Stimulated activated CD8-positive, alpha-beta memory T cell treated with anti-CD3 and anti-CD28 coated beads, Interleukin-15, amount 100 ng/mL, for 1 hour (primary cell): ENCODE measurements at places on chromosomes 4 and X.

GRCh38 chr4:8894424-8894816 is 22.8 kb upstream of the HMX1 start:
- DNase-seq = no peak

- DNase-seq = peak; percentile 24
Measured at GRCh38 chrX:153032397-153033118, 23.7 kb upstream of the PNMA3 start.

GRCh38 chr4:1515763-1516162 is 109.5 kb upstream of the NKX1-1 start:
- no peak for DNase-seq

DNA sequence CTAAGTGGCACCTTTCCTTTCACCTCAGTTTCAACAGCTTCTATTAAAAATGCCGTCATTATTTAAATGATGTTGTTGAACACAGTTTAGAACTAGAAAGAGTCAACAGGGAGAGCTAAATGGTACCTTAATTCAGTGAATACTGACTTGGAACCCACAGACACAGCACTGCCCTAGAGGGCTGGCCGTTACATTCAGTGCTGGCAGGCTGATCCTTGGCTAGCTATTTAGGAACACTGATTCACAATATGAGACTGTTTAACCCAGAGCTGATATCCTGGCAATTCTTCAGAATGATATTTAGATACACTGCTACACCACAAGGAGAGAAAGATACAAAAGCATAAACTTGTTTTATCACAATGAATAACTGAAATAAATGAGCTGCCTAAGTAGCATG is 12.7 kb upstream of the NAAA start:
- no peak for DNase-seq

GRCh38 chr4:105644257-105644656 is 64.2 kb downstream of the INTS12 start:
- no peak for DNase-seq

DNA sequence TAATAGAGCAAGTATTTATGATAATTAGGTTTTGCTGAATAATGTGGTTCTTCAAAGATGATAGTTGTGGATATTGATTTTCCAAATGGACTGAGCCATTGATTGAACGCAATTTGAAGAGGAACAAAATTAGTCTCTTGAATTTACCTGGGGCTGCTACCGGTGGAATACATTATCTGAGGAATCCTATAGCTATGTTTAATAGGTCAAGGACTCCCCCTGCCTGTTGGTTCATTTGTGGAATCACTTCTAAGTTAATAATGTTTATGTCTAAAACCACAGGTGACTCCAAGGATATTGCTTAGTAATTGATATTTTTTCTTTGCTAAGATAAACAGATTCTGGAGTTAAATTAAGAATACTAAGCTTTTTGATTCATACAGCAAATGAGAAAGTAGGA is 576.0 kb upstream of the PABPC4L start:
- no peak for DNase-seq

- no peak for DNase-seq
Measured at GRCh38 chrX:12372111-12372510, 233.8 kb downstream of the FRMPD4 start.

DNA sequence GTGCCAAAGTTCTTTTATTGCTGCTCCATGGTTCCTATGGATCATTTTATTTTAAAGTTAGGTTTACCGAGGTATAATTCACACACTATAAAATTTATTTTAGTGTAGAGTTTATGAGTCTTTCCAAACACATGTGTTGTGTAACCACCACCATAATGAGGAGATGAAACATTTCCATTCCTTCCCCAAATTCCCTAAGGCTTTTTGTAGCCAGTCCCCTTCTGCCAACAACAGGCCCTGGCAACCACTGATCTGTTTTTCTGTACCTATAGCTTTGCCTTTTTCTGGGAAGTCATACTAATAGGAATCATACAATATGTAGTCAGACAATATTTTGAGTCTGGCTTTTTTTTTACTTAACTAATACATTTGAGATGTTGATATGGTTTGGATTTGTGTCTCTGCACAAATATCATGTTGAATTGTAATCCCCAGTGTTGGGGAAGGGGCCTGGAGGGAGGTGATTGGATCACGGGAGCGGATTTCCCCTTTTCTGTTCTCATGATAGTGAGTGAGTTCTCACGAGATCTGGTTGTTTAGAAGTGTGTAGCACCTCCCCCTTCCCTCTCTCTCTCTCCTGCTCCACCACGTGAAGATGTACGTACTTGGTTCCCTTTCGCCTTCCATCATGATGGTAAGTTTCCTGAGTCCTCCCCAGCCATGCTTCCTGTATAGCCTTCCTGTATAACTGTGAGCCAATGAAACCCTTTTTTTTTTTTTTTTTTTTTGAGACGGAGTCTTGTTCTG is 59.6 kb upstream of the DHX15 start:
- no peak for DNase-seq

- no peak for DNase-seq
Measured at GRCh38 chr4:64158648-64159326, 250.5 kb downstream of the TECRL start.

- DNase-seq = no peak
Measured at GRCh38 chr4:80229128-80229527, 31.8 kb downstream of the PRDM8 start.

DNA sequence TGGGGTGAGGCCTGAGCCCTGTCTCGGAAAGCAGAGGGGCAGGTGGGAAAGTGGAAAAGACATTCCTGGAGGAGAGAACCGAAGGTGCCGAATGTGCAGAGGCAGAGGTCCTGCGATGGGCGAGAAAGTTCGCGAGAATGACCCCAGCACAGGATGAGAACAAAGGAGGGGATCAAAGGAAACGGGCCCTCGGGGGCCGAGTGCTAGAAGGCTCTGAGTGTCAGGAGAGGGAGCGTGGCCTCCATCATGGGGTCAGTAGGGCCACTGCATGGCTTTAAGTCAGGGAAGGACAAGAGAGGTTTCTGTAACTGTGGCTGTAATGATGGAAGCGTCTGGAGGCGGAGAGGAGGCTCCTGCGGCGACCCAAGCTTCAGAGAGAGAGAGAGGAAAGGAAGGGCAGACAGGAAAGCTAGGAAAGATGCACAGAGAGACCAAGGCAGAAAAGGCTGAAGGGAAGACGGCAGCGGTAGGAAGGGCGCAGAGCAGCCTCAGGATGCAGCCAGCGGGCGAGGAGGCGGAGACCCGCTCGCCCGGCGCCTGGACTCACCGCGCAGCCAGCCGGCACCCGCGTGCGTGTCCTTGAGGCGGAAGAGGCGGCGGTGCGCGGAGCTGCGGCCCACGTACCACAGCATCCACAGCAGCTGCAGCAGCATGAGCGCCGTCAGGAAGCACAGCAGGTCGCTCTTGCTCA is 669 bp downstream of the OTOP1 start:
- DNase-seq = no peak

DNA sequence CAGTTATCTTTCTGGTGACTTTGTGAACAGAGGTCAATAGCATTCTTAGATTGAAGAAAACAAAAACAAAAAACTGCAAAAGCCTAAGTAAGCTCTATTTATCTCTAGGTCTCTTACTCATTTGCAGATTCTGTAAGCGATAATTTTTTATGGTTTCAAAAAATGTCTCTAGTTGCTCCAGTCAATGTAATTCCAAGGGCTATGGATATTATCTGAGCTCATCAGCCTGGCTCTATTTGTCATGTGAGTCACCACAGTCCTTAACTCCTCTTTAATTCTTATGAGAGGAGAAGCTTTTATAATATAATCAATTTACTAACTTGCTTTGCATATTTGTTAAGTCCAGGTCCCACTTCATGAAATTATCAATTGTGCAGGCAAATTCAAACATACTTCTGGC is 79.1 kb downstream of the NPFFR2 start:
- DNase-seq = no peak

DNA sequence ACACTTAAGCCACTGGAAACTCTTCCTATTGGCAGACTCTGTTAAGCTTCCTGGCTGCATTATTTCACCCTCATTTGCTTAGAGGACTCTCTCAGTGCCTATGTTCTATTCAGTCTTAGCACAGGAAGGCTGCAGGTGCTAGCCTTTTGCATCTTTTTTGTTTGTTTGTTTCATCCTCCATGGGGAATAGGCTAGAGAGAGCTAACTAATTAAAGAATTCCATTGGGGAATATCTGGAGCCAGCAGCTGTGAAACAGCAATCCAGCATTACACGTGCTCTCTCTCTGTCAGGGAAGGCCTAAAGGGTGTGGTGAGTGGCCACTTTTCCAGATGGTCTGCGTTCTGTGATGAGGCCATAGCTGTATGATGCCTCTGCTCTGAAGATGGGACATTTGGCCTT is 633.6 kb downstream of the SPRY1 start:
- DNase-seq = no peak
